ENCODE measurements at places on chromosomes 1 and 21.

- no peak for DNase-seq
Observed at GRCh38 chr1:55285834-55286233, 70.7 kb upstream of the USP24 start.

DNA sequence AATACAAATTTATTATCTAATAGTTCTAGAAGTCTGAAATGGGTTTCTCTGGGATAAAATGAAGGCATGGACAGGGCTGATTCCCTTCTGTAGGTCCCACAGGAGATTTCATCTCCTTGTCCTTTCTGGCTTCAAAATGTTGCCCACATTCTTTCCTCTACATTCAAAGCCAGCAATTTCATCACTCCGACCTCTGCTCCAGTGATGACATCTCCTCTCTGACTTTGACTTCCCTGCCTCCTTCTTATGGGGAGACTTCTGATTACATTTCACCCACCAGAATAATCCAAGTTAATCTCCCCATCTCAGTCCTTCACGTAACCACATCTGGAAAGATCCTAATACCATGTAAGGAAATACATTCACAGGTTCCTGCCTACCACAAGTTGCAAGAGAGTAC lies 358.0 kb upstream of the C1orf87 start:
- no peak for DNase-seq

DNA sequence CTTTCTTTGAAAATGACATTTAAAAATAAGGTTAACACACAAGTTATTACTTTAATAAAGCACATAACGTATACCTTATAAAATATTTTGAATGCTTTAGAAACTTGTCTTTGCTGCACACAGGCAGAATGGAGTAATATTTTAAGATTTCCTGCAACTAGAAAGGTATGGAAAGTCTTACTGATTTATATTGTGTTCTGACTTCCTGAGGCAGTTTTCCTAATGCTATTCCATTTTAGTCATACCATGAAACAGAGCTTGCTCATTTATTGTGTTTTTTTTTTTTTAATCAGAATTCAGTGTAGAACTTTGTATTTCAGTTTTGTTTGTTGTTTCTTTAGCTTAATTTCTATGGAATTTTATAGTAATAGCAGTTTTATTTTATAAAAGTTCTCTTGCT lies 60.9 kb upstream of the S1PR1 start:
- DNase-seq, result no peak

- DNase-seq, result no peak
Observed at GRCh38 chr1:102105931-102106550, 109.3 kb upstream of the OLFM3 start.

GRCh38 chr1:54490361-54491248 lies 57.4 kb upstream of the ACOT11 start:
- DNase-seq, result no peak

DNA sequence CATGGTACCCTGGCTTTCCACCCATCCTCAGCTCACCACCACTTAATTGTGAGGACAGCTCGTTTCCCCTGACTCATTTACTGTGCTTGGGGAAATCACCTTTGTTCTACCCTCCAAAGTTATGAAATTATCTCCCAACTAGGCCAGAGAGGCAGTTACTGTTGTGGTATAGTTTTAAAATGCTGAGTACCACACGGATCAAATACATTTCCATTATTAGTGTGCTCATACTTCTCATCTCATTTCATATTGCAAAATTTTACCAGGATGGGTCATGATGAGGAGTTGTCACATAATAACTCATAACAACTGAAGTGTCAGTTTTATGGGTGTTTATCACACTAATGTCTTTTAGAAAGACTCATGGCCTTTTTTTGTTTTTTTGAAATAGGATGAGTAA lies 9.2 kb upstream of the OR2B11 start:
- DNase-seq, result no peak

DNA sequence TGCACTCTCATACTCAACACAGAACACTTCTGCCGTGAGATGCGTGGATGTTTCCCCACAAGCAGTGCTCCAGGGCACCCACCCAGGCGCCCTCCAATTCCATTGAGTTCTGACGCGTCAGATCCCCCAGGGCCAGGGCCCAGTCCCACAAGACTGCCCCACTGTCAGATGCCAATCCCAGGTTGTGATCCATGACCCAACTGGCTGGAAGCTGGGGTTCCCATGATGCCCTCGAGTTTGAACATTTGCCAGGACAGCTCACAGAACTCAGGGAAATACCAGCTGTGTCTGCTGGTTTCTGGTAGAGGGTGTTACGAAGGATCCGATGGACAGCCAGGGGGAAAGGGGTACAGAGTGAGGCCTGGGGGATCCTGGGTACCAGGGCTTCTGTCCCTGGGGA lies 58.4 kb downstream of the AGPAT3 start:
- DNase-seq, result no peak

DNA sequence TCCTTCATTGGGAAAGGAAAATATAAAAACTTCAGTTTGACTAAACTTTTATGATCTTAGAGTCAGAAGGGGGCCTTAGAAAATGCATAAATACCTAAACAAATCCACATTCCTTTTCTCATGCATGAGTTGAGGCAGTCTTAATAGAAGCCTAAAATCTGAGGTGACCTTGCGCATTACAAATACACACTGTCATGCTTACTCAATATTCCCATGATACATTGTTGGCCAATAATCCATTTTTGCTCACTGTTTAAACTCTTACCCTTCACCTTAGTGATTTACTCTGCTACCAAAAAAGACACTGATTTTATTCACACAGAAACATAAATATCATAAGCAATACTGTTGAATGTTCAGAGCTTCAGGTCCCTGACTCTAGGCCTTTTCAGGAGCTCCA lies 19.1 kb upstream of the TMCO1 start:
- DNase-seq, result no peak

DNA sequence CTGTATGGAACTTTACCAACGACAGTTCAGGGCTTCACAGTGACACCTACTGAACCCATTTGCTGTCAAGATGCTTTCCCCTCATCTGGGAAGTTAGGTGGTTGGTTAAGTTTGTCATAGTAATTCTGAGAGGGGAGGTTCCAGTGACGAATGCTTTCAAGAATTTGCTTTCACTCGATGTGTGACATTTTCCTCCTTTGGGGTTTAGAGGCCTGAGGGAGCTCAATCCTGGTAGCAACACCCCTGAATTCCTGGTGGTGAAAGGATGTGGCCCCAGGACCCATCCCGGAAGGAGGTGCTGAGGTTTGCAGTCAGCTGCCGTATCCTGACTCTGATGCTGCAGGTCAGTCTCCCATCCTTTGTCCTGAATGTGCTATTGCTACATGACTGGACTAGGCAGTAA lies 2.8 kb downstream of the PIGV start:
- DNase-seq, result no peak

DNA sequence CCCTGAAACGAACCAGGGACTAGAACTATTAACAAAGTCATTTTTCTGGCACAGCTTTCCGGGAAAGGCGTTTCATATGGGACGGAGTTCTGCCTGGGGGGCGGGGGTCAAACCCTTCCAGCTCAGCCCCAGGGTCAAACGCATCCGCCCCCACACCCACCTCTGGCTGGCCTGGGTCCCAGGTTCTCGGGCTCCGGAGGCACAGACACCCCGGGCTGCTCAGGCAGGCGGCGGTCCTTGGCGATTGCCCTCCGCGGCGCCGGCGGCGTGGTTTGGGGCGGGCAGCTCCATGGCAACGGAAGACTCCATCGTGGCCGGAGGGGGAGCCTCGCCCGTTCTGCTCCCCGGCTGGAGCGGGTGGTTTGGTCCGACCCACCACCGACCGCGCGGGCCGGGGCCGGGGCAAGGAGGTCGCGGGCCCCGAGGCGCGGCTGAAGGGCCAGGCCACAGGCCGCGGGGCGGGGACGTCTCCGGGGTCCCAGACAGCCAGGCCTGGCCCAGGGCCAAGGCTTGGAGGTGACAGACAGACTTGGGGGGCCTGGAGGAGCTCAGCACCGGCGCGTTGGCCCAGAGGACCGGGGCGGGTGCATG lies at the start of gene CFAP74:
Gene CFAP74 (minus strand): TSS at position 246 of the 591 bp plus-strand sequence. CDS start 12,830 bp downstream, outside the sequence.
- no peak for DNase-seq

GRCh38 chr1:55894521-55894920 lies 679.4 kb upstream of the USP24 start:
- no peak for DNase-seq

- DNase-seq, result no peak
Observed at GRCh38 chr1:3275471-3276340, 178.8 kb upstream of the ARHGEF16 start.

GRCh38 chr1:59043796-59044195 lies 253.1 kb upstream of the FGGY start:
- DNase-seq, result no peak

- DNase-seq, result no peak
Observed at GRCh38 chr1:10475510-10475909, 760 bp downstream of the PEX14 start.

DNA sequence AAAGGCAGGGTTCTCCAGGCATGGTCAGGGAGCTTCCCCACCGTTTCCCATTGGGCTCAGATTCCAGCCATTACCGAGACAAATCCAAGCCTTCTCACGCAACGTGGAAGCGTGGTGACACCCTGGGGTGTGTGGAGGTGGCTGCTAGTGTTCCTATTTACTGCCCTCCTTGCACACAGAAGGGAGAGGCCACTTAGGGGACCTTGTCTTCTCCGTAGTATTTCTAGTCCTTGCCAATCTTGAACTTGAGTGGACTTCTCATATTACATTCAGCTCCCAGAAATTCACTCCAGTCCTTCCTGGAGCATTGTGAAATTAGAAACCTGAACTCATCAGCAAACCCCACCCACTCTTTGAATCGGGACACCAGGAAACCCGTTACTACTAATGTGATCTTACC lies 131.6 kb downstream of the AJAP1 start:
- DNase-seq, result no peak

- DNase-seq, result no peak
Observed at GRCh38 chr1:211742889-211743529, 67.6 kb upstream of the NEK2 start.

DNA sequence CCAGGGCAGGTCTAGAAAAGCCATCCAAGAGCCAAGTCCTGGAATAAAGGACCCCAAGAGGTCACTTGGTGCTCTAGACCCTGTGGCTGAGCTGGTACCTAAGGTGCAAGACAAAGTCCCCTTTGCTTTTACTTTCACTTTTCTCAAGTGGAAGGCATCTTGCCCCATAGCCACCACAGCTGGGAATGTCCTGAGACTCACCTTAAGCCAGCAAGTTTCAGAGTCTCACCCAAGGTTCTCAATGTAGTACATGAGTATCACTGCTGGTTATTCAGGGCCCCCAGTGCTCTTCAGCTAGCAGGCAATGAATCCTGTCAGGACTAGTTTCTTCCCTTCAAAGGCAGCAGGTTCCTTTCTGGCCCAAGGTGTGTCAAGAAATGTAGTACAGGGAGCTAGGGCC lies 67.5 kb downstream of the UROD start:
- no peak for DNase-seq

DNA sequence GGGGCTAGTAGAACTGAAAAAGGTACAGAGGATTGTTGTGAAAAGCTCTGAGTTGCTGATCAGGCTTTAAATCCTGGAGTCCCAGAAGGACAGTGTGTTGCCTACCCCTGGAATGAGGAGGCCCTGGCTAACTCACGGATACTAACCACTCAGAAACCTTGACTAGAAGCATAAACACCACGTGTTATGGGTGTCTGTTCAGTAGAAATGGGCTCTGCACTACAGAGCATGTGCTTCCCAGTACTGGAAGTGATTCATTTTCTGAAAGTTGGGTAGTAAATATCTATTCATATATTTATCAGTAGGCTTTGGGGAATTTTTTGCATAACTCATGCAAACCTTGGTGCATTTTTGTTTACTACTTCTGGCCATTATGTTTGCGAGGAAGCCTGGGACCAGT lies 15.1 kb upstream of the CLCA1 start:
- DNase-seq, result no peak

DNA sequence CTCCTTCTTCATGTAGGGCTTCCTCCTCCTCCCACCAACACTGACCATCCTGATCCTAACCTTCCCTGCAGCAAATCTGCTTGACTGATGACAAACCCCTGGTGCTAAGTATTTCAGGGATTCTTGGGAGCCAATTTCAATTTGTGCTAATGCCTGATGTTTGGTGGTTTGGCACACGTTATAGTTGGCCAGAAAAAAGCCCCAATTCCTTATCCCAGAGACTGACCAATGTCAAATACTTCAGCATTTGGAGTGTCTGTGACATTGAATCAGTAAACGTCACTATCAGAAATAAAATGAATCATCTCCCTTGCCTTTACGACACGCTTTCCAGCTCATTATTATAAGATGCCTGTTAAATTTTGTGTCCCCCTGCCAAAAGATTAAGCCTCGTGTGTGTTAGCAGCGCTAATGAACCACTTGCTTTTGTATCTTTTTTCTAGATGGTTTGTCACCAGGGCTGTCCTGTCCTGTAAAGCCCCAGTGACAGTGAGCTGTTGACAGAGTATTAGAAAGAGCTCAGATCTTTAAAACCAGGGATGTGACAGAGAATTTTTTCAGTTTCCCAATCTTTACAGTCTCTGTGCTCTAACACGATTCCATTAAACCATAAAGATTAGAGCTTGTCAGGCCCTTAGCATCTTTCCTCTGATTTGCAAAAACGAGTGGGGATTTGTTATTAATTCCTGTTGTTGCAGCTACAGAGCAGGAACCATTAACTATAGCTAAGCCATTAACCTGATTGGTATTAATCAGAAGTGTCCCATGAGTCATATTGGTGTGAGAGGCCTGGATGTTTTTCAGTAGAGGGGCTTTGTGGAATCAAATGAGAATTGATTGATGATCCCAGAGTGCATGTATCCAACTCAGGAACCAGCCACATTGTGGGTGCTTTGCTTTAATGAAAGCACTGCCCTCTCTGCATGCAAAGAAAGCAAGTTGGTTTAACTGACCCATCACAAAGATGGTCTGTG lies 665.1 kb upstream of the PLXNA2 start:
- no peak for DNase-seq

GRCh38 chr1:2322065-2322571 lies 69.2 kb downstream of the MORN1 start:
- DNase-seq, result no peak

- DNase-seq, result no peak
Observed at GRCh38 chr1:222820171-222820712, 5.4 kb downstream of the DISP1 start.

DNA sequence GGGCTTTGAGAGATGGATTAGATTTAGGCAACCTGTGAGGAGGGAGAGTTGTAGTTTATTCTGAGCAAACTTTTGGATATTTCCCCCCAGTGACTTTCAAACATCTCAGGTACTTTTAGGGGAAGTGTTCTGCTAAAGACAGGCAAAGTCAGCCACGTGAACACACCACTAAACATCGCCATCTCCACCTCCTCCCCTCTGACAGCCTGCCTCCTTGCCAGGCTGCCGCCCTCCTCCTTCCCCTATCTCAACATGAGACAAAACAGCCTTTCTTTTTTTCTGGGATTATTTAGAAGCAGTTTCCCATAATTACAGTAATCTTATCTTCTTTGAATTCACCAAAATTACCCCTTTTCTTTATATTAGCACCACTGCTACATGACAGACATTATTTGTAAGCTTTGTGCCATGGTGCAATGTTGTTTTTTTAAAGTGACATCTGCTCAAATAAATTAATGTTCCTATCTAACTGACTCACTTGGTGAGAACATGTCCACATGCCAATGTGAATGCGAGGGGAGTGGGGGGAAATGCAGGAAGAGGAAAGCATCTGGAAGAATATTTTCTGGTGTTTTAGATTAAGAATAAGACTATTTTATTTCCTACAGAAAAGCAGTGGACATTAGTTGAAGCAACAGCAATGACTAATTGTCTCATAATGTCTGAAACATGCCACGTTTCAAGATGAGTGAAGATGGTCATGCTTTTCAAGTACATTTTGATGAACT lies 147.8 kb upstream of the ATP1B1 start:
- DNase-seq, result no peak

GRCh38 chr1:172777767-172778166 lies 118.9 kb downstream of the FASLG start:
- no peak for DNase-seq

All from stimulated activated CD4-positive, alpha-beta T cell treated with anti-CD3 and anti-CD28 coated beads, Interleukin-12 subunit alpha, Interleukin-12 subunit beta, amount 100 ng/mL, for 24 hours (primary cell).